ENCODE measurements at places on chromosomes 3 and 15.

GRCh38 chr15:68399096-68400065, 32.6 kb downstream of the ITGA11 start:
- DNase-seq, result no peak

- no peak for DNase-seq
Measured at GRCh38 chr15:78394981-78395616, 42.9 kb upstream of the IREB2 start.

GRCh38 chr15:40104296-40104864, 4.3 kb downstream of the BMF start:
- no peak for DNase-seq

DNA sequence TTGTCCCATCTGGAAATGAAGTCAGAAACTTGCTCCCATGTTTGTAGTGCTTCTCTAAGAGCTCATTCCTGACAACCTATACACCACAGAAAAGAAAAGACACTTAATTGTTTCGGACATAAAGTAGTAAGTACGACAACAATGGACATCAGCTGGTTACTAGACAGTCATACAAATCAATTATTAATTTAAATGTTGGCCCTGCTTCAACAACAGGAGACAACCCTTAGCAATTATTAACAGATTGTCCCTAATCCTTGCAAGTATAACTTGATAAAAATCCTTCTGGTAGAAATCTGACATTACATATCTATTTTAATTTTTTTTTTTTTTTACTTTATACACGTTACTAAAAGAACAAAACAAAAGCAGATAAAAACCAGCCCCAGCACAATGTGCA, 29.8 kb downstream of the ERICH6 start:
- no peak for DNase-seq

- DNase-seq, result no peak
Measured at GRCh38 chr3:13647298-13648059, 98.6 kb downstream of the FBLN2 start.

- DNase-seq, result no peak
Measured at GRCh38 chr3:104873331-104873730, 493.4 kb upstream of the ALCAM start.

GRCh38 chr3:174973465-174973864, 114.3 kb downstream of the NAALADL2 start:
- no peak for DNase-seq

GRCh38 chr15:66566963-66567531, 1.2 kb upstream of the LCTL start:
- DNase-seq, result peak; percentile 13

DNA sequence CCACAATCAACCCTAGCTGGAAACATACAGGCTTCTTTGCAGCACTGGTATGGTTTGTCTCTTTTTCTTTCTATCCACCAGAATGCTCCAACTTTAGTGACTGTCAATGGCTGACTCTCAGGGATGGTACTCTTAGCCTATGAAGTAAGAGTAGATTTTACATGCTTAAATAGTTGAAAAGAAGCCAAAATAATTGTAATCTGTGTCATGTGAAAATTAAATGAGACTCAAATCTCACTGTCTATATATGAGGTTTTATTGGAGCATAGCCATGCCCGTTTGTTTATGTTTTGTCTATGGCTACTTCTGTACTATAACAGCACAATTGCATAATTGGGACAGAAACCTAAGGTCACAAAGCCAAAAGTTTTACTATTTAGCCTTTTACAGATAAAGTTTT, 29.1 kb upstream of the PDZRN3 start:
- no peak for DNase-seq

- no peak for DNase-seq
Measured at GRCh38 chr3:178445139-178445538, 91.1 kb upstream of the KCNMB2 start.

- DNase-seq, result no peak
Measured at GRCh38 chr3:73216310-73216709, 154.9 kb downstream of the EBLN2 start.

- DNase-seq, result no peak
Measured at GRCh38 chr3:124577494-124578167, 152.6 kb upstream of the UMPS start.

- DNase-seq, result no peak
Measured at GRCh38 chr3:5197470-5198312, 10.2 kb downstream of the EDEM1 start.

DNA sequence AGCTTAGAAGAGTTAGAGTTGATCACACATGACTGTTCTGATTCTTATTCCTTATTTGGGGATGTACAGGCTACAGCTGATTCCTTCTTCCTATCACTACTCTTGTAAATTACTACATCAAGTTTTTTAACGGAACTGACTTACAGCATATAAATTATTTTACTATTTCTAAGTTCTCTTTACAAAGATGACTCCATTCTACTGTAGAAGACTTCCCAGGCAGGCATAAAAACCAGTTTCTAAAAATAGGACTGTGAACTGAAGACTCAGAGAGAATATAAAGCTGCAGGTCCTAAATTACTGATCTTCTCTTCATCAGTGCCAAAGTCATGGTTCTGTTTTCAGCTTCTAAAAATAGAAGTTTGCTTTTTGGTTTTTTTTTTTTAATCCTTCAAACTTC, 38.9 kb downstream of the ANO10 start:
- no peak for DNase-seq

DNA sequence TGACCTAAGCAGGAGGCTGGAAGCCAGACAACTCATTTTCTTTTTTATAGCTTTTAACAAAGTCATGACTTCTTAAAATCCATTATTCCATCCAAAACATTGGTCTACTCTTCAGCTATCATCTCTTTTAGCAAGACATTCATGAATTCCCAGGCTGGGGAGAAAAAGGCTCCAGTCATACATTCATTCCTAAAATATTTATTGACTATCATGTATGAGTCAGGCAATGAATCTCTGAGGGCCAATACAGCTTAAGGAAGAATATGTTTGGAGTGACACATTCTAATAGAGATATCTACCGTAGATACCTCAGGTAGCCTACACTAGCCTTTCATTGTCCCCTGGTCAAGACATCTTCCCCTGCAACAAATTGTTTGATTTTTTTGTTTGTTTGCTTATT, 196.4 kb upstream of the NANOGP8 start:
- no peak for DNase-seq

- DNase-seq, result no peak
Measured at GRCh38 chr15:40918799-40919392, 10.2 kb upstream of the DLL4 start.

DNA sequence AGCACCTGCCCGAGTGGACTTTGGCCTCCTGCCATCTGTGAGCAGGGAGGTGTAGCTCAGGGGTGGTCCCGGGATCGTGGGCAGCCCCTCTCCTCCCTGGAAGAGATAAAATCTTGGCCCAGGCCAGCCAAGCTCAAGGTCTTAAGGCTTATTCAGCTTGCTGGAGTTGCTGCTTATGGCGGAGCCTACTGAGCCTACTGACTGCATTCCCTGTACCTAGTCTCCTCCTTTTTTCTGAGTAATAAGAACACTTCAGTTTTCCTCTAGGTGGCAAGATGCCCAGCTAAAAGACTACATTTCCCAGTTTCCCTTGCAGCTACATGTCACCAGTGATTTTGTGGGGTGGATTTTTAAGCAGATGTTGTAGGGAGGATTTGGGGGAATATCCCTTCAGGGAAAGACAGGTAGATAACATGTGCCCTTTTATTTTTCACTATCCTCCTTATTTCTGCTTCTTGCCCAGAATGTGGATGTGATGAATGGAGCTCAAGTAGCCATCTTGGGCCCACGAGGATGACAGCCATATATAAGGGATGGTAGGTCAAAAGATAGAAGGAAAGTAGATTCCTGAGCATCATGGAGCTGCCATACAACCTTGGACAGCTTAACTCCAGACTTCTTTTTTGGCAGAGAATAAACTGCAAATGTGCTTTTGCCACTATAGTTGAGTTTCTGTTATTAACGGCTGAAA, 41.4 kb upstream of the INSYN1 start:
- DNase-seq, result no peak

GRCh38 chr3:169542331-169542751, 121.2 kb downstream of the MECOM start:
- no peak for DNase-seq

DNA sequence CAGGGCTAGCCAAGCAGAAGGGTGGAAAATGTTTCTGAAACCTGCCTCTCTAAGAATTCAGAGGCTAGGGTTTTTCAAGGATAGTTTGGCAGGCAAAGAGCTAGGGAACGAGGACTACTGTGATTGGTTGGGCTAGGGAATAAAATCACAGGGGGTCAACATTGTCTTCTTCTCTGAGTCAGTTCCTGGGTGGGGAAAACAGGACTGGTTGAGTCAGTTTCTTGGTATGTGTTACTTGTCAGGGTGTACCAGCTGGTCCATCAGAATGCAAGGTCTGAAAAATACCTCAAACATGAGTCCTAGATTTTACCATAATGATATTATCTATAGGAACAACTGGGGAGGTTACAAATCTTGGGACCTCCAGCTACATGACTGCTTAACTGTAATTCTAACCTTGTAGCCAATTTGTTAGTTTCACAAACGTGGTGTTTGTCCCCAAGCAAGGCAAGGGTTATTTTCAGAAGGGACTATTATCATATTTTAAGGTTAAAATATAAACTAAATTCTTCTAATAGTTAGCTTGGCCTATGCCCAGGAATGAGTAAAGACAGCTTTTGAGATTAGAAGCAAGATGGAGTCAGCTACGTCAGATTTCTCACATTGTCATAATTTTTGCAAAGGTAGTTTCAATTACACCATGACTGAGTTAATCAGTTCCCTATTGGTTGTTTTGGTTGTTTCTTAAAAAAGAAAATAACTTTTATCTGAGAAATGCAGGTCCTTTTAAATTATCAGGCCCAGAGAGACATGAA, 231.5 kb downstream of the ALCAM start:
- DNase-seq, result no peak

DNA sequence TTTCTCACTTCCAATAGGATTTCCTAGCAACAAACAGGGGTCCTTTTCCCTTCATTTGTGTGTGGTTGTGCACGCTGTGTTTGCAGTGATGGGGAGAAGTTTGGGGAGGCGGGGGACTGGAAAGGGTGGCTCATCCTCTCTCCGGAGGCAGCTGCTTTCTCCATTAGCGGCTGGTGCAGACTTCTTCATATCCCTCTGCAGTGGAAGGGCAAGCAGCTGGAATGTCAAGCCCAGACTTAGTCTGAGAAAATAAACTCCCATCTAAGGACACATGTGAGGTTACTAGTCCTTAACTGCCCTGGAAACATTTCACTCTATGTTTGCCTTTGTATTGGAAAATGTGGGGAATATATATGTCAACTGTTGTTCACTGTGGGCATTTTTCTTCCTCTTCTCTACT, 467.0 kb upstream of the RASGRP1 start:
- DNase-seq, result no peak

GRCh38 chr15:57614241-57614640, 22.5 kb downstream of the MYZAP start:
- no peak for DNase-seq

DNA sequence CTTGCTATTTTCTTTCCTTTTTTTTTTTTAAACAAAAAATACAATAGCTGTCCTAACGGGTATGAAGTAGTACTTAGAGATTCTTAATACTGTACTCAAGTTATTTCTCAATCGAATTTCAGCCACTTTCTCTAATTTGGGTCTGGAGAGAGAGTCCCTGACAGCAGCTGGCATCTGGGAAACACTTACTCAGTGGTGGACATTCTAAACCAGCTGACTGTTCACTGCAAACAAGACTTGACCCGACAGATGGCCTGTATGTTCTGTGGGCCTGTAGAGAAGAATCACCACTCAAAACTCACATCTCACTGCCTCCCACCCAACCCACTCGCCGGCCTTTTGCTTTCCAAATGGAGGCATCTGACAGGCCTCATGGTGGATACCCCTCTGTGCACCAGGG, 199.6 kb downstream of the ATP10A start:
- DNase-seq, result no peak

GRCh38 chr15:89909611-89910010, 3.1 kb downstream of the ARPIN start:
- no peak for DNase-seq

GRCh38 chr15:63920504-63921175, 86.9 kb upstream of the HERC1 start:
- no peak for DNase-seq

- DNase-seq, result no peak
Measured at GRCh38 chr3:158269942-158270341, 160.1 kb downstream of the RSRC1 start.

- DNase-seq, result no peak
Measured at GRCh38 chr3:152945556-152945955, 110.6 kb downstream of the P2RY1 start.

DNA sequence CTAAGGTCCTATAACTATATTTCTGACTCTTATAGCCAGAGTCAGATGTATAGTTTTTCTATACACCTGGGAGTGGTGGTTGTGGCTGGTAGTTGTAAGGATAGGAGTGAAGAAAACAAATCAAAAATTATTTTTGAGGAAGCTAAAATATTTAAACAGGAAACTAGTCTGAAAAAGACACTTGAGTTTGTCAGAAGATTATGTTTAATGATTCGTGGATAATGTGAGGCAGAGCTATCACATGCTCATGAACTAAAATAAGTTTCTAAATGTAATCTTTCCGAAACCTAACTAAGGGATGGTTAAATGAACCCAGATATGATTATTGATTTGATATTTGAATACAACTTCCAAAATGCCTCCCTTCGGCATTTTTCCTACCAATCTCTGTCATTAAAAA, 30.4 kb downstream of the GABRR3 start:
- DNase-seq, result no peak

DNA sequence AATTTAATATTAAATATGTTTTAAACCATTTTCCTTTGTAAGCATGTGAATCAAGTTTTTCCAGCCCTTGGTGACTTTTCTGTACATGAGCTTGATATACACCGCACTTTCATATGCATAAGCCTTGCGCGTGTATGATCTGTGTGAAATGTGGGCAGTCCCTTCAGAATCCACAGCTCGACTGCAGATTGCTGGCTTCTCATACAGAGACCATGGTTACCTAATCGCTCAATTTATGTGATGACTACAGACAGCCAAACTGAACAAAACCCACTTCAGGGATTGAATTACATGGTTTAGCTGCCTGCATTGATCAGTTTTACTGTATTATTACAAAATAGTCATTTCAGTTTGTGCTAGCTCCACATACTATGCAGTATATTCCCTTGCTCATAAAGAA, 212.3 kb upstream of the NECTIN3 start:
- DNase-seq, result no peak

DNA sequence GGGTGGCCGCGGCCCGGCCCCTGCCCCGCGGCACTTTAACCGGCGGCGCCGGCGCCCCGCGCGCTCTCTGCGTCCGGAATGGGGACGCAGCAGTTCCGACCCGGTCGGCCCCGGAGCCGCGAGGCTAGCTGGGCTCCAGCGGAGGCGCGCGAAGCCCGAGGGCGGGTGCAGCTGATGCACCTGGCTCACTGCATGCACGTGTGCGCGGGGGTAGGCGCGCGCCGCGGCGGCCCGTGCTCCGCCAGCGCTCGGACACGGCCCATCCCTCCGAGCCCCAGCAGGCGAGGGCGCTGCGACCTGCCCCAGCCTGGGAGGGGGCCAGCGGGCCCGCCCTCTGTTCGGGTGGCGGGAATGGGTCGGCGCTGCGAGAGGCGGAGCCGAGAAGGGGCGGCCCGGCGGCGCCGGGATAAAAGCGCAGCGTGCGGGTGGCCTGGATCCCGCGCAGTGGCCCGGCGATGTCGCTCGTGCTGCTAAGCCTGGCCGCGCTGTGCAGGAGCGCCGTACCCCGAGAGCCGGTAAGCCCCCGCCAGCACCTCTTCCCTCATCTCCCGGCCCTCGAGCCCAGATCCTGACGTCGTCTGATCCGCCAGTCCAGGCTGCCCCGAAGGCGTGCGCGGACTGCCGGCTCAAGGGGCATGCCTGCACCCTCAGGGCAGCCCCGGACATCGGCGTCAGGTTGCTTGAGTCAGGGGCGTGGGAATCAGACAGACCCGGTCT, at the start of the genes CHDH and IL17RB:
CHDH (minus strand) TSS at position 286 of the 717 bp plus-strand sequence. CDS start 22,411 bp downstream, outside the sequence.
IL17RB (plus strand) TSS at position 435 of the 717 bp plus-strand sequence; CDS start at position 456, 21 bp downstream.
- no peak for DNase-seq

Measured in stimulated activated CD8-positive, alpha-beta memory T cell treated with anti-CD3 and anti-CD28 coated beads, Interleukin-7, amount 100 ng/mL, for 1 hour (primary cell).